ENCODE measurements at places on chromosomes 7 and 10. TPM values are rescaled to one million over a fixed set of nuclear protein-coding genes. Genes with fewer than 3 reads are reported as not detected.

GRCh38 chr10:78337646-78338391 is 304.2 kb downstream of the RPS24 start:
- DNase-seq: no peak

The NUTM2A gene
- 0.38 TPM for polyA plus RNA-seq

The CYP26A1 gene
- polyA plus RNA-seq: not detected

GRCh38 chr10:132061465-132061864 is 4.3 kb upstream of the JAKMIP3 start:
- DNase-seq: no peak
